ENCODE measurements at places on chromosomes 13 and 19.
A peak's percentile ranks its signal among the peaks of the same experiment; 100 is the strongest.

- DNase-seq: no peak
Observed at GRCh38 chr13:24038841-24039330, 121.6 kb upstream of the SPATA13 start.

DNA sequence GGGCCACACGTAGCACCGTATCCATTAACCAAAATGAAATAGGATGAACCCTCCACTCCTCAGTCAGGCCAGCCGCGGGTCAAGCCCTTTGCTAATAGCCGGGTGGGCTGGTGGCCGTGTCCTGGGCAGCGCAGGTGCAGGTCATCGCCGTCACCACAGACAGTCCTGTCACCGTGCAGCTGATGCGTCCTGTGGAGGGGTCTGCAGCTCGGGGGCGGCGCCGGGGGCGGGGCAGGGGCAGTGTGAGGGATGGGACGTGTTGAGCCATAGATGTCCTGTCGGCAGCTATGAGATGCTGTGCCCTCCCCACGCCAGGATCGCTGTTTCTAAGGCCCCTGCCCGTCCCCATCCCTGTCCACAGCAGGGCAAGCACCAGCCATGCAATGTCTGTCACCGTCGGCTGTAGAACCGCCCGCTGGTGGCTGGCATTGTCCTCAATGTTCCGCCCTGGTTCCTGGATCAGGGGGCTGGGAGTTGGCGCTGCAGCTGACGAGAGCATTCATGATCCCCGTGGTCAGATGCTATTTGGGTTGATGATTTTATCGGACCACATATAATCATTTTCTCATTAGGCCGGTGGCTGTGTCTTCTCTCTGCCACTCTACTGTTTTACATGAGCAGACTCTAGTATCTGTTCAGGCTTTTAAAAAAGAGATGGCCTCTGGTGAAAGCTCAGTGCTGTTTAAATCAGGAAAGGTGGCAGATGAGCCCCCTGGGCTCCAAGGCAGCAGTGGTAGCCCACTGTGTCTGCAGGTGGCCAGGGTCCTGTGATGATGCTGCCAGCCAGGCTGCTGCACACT, 126.1 kb downstream of the KDM4B start:
- no peak for DNase-seq

- DNase-seq: no peak
Observed at GRCh38 chr19:47487551-47488515, 3.8 kb upstream of the KPTN start.

DNA sequence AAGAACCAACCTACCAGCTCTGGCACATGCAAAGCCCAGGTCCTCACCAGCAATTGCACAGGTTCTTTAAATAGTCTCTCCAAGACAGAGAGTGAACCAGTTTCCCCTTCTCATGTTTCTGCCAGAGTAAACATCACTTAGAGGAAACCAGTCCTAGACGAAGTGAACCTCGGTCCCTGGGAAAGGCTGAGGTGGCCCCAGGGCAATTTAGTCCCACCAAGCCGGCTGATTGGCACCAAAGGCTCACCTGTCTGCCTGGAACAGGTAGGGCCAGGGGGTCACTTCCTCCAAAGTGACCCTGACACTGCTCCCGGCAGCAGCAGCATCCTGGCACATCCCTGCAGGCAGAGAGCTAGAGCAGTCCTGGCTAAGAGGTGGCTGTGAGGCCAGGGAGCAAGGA, 122.9 kb upstream of the ZNF507 start:
- no peak for DNase-seq

GRCh38 chr19:44212866-44213346, 574 bp downstream of the ZNF227 start:
- DNase-seq: no peak

GRCh38 chr13:36774931-36775330, 44.1 kb upstream of the RFXAP start:
- DNase-seq: no peak

GRCh38 chr19:46361915-46362314, 15.0 kb downstream of the PPP5C start:
- no peak for DNase-seq

- DNase-seq: no peak
Observed at GRCh38 chr13:76725211-76725610, 161.0 kb downstream of the KCTD12 start.

- DNase-seq: no peak
Observed at GRCh38 chr19:50551715-50552187, 16.5 kb downstream of the LRRC4B start.

DNA sequence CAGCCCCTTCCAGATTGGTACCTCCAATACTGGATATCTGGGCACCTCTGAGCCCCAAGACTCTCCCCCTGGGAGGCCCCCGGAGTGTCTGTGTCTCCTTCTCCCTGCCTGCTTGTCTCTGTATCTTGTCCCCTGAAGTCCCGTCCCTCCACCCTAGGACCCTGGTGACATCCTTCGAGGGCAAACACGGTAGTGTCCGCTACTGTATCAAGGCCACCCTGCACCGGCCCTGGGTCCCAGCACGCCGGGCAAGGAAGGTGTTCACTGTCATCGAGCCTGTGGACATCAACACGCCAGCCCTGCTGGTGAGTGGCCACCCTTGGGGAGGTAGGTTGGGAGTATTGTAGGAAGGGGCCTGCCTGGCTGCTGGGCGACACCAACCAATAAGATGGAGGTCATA, 844 bp downstream of the ARRDC2 start:
- no peak for DNase-seq

DNA sequence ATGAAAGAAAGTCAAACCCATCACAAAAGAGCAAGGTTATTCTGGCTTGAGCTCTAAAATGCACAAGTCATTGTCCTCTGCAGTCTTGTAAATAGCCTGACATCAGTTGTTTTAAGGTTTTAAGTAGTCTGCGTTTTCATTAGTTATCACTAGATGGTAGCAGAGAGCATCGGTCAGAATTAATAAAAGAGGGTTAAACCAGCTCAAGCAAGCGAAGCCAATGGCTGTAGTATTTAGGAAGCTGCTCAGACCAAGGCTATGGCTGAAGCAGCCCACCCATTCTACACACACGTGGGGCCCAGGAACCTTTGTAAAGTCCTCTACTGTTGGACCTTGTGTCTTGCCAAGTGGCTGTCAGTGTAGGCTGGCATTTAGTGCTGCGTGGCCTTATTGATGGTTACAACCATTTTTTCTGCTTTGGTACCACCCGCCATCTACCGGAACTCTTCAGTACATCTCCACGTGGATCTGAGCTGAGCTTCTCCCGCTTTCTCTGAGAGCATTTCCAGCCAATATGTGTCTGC, 13.3 kb upstream of the ZNF57 start:
- DNase-seq: no peak

- DNase-seq: no peak
Observed at GRCh38 chr13:24173795-24174194, 13.3 kb downstream of the SPATA13 start.

DNA sequence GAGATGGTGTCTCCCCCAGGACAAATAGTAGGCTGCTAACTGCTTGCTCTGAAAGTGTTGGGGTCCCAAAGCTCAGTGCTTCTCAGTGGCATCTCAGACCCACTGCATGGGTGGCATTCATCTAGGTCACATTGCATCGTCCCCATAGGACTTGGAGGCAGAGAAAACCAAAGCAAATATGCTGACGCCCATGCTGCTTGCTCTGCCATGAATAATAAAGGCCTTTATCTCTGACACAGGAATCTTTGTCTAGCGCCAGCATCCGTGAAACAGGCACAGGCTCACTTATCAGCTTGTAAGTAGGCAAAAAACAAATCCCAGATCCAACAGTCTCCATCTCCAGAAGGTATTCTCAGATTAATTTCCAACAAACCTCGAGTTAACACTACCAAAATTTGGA, 18.9 kb upstream of the IPO5 start:
- DNase-seq: no peak

DNA sequence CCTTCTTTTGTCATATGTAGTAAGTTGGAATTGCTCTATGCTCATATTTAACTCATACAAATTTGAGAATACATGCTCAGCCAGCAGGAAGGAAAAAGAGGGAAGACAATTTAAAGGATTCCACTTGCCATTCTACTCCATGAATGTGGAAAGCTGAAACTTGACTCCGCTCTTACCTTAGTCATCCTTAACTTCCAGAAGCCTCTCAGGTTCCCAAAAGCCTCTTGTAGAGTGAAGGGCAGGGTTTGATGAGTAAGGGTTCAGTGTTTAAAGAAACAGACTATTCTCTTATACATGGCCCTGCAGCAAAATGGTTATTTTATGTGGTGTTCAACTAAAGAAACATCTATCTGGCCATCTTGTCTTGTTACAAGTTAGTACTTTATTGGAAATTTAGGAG, 27.1 kb downstream of the FAM124A start:
- DNase-seq: no peak

DNA sequence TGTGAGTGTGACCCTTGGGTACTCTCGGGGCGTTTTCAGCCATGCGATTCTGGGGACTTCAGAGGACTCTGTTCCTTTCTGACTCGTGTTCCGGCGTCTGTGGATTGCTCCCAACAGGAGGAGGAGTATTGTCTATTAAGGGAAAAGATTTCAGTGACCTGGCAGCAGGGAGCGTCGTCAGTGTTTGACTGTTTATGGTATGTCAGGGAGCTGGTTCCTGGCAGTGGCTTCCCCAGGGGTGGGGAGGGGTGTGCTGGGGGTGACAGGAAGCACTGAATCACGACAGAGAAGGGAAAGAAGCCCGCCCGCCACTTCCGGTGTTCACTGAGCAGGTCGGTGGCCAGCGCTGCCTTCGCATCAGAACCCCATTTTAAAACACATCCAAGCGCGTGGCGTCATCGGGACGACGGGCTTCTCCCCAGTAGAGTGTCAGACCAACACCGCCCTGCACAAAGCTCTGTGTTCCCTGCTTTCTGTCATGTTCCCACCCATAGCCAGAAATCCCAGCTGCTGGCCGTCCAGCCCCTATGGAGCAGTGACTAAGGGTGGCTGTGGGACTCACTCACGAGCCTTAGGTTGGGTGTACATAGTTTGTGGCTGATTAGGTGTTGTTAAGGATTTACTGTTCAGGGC, 33.8 kb downstream of the COL4A2 start:
- DNase-seq: peak; percentile 25

DNA sequence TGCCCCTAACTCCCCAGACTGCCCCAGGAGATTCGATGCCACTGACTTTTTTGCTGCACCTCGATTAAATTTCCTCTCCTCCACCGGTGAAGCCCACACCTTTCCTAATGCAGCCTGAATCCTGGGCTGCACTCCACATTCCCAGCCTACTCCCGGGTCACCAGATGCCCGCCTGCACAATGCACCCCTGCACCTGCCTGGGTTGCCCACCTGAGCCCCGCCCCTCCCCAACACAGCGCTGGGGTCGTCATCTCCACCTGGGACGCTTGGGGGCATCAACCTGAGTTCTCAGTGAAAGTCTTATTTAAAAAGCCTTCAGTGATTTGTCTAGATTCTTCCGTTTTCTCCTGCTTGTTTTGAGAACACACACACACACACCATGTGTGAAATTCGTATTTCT, 24.5 kb upstream of the DPP9 start:
- DNase-seq: no peak

DNA sequence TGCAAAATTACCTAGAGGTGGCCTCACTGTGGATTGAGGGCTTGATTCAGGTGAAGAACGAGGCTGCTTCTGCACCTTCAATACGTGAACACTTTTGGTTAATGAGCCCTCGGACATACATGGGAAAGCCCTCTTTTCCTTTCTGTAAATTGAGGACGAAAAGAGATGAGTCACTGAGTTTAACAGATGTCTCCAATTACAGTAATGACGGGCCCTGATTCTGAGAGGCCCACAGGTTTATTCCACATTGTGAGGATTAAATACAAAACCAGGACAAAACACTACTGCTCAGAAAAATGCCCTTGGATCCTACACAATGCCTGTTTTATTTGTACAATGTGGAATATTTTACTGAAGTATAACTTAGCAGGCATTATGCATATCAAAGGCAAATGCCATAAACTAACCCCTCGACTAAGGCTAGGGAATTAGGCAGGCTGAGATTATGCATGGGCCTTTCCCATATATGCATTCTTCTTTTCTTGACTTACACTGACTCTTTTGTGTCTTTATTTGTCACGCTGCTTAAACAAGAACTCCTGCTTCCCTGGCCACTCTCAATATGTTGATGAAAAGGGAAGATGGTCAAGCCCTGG, 819.9 kb downstream of the OLFM4 start:
- DNase-seq: no peak

DNA sequence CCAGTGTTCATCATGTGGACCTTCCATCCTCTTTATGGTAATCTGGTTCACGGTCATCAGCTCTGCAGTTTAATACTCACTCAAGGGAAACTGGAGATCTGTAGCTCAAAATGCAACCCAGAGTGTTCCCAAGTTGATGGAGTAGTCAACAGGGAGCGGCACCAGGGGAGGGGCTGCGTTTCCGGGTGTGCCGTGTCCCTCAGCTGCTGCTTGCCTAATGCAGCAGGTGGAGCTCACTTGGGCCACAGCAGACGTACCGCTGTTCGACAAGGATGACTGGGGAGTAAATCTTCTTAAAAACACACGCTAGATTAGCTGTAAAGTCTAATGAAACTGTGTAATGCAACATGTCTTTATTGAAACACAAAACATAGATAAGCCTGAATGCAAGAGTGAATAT, 81.1 kb downstream of the TNFSF13B start:
- no peak for DNase-seq

Data from stimulated activated CD8-positive, alpha-beta memory T cell treated with anti-CD3 and anti-CD28 coated beads, Interleukin-12 subunit alpha, Interleukin-12 subunit beta, amount 100 ng/mL, for 1 hour (primary cell).